K562 (cell line): ENCODE measurements at places on chromosomes 4 and X.

- no peak for DNase-seq
Measured at GRCh38 chrX:136584545-136584944, 52.5 kb downstream of the VGLL1 start.

- no peak for DNase-seq
Measured at GRCh38 chr4:328729-329128, 8.9 kb upstream of the ZNF141 start.

DNA sequence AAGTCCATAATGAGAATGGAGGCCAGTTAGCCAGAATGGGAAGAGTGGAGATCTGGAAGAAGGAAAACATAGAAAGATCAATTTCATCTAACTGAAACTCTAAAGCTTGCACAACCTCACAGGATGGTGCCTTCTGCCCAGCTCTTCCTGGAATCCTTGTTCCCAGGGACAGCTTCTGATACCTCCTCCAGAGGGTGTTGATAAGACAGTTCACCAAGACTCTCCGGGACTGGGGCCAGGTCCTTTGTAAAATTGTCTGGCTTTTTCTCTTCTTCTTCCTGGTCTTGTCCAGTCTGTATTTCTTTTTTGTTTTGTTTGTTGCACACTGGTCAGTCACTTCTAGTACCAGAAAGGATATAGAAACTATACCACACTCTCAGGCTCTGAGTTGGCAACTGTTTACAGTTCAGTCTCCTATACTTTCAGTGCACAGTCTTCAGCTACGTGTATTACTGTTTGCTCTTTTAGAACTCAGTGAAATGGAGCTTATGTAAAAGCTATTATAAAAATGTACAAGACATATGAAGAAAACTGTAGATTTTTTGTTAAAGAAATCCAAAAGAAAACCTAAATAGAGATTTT is 142.8 kb upstream of the RPL34 start:
- DNase-seq: peak; percentile 60

GRCh38 chrX:20112022-20112774 is 4.5 kb downstream of the MAP7D2 start:
- DNase-seq: no peak

- no peak for DNase-seq
Measured at GRCh38 chr4:150781191-150781590, 199.2 kb downstream of the MAB21L2 start.
